ENCODE measurements at places on chromosomes 4 and X.

- no peak for DNase-seq
- H3K27ac ChIP-seq: no peak overlapping the region
- no peaks in the 10 kb centered on the region for H3K4me1 ChIP-seq
- no peak overlapping the region for H3K4me3 ChIP-seq
- no peaks in the 10 kb centered on the region for H3K36me3 ChIP-seq
Measured at GRCh38 chrX:57119416-57119815, 1.9 kb downstream of the SPIN2B start.

GRCh38 chr4:68162196-68162595, 32.5 kb upstream of the TMPRSS11F start:
- H3K36me3 ChIP-seq: no peaks in the 10 kb centered on the region
- H3K27me3 ChIP-seq: no peaks in the 10 kb centered on the region
- H3K4me1 ChIP-seq: no peaks in the 10 kb centered on the region
- H3K27ac ChIP-seq: no peak overlapping the region

DNA sequence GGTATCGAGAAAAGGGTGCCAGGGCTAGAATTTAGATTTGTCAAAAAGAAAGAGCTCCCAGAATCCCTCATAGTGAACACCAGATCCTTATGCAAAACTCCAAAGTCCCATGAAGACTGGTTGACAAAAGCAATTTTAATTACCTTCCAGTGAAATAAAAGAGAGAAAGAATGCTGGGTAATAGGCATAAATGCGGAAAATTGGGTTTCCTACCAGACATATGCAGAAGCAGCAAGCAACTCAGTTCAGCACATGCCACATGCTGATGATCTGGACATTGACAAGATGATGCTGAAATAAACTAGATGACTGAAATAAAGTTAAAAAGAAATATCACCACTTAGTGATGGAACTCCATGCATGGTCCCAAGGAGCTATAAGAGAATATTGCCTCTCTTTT, 83.9 kb downstream of the KCNIP4 start:
- H3K27ac ChIP-seq: no peak overlapping the region
- H3K4me1 ChIP-seq: no peaks in the 10 kb centered on the region
- DNase-seq: no peak

DNA sequence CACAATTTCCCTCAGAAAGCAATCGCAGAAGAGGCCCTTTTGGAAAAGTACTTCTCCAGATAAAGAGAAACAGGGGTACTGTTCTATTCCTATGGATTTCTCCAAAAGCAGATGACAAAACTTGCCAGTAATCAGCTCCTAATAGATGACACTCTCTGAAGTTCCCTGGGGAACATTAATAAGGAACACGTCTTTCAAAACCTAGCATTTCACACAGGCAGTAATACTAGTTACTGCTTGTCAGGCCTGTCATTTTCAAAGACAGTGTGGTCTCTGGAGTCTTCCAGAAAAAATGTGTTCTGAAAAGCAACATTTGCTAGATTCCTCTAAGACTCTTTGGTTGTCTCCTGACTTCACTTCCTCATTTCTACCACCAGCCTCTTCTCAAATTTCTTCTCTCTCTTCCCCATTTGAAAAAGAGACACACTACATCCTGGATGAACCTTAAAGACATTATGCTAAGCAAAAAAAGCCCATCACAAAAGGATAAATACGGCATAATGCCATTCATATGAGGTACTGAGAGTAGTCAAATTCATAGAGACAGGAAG, 47.3 kb downstream of the CHRDL1 start:
- no peak overlapping the region for H3K27ac ChIP-seq
- no peaks in the 10 kb centered on the region for H3K36me3 ChIP-seq
- no peak for DNase-seq
- H3K4me1 ChIP-seq: no peaks in the 10 kb centered on the region

- DNase-seq: no peak
- H3K27ac ChIP-seq: no peak overlapping the region
- H3K4me3 ChIP-seq: no peak overlapping the region
Measured at GRCh38 chr4:133823177-133823576, 378.4 kb downstream of the PABPC4L start.

GRCh38 chrX:135541351-135541750, 20.9 kb downstream of the INTS6L start:
- no peaks in the 10 kb centered on the region for H3K27me3 ChIP-seq
- no peak overlapping the region for H3K27ac ChIP-seq
- peaks cover 3% of the 10 kb centered on the region for H3K4me1 ChIP-seq
- DNase-seq: no peak
- H3K36me3 ChIP-seq: no peaks in the 10 kb centered on the region

- no peak overlapping the region for H3K27ac ChIP-seq
- H3K27me3 ChIP-seq: no peaks in the 10 kb centered on the region
- no peak overlapping the region for H3K4me3 ChIP-seq
- DNase-seq: no peak
- no peaks in the 10 kb centered on the region for H3K36me3 ChIP-seq
Measured at GRCh38 chr4:149988087-149988410, 90.2 kb upstream of the DCLK2 start.

DNA sequence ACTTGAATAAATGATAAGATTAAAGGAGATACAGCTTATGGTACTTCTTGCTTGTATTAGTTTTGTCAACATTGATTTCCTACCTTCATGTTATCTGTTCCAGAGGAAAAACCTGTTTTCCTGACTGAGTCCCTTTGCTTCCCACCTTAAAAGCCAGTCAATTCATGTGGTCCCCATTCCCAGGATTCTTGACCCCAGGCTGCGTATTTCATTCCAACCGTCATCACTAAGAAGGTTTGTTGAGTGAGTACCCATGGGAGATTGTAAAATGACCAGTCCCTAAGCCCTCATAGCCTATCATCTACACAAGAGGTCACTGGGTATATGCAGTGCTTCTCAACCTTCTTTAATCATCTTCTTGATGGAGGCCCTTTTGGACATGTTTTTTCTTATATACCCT, 52.2 kb downstream of the BEX3 start:
- no peaks in the 10 kb centered on the region for H3K27me3 ChIP-seq
- DNase-seq: no peak
- no peaks in the 10 kb centered on the region for H3K36me3 ChIP-seq
- no peak overlapping the region for H3K27ac ChIP-seq

DNA sequence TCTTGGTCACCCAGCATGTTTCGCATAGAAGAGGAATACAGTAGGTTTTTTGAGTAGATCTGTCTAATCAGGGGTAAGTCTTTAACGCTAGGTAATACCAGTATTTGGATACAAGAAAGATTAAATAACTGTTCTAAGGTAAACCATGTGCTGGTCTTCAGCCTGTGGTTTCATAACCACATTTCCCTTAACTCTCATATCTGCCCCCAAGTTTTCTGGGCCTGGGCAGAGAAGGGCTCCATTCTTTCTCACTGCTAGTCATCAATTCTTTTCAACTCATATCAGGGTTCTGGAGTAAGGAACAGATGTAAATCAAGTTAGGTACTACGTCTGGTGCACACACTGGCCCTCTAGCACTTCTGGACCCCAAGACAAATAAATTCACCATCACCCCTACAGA, 49.0 kb downstream of the DHX15 start:
- H3K36me3 ChIP-seq: peaks cover 16% of the 10 kb centered on the region
- H3K4me3 ChIP-seq: no peak overlapping the region
- no peak overlapping the region for H3K27ac ChIP-seq
- H3K4me1 ChIP-seq: no peaks in the 10 kb centered on the region
- no peak for DNase-seq

DNA sequence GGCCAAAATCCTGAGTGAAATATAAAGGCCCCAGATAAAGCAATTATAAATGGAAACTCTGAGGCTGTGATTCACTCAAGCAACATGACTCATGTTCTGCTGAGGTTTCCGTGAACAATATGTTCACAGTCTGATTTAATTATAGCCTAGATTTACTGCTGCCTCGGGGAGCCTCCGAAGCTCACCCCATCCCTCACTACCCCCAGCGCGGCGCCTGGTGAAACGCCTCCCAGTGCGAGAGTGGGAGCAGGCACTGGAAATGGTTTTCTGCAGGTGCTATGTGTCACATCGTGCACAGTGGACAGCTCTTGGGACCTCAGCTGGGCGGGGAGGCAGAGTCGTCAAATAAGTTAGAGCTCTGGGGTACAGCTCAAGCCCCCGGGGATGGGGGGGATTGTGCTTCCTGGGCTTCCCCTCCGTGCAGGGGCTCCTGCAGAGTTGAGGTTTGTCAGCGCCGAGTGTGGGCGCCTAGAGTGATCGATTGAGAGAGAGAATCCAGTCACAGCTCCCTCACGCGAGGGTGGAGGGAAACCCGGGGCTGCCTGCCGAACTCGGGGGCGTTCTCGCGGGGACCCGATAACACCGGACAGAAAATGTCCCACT, 110.6 kb downstream of the PHKA2 start:
- H3K4me3 ChIP-seq: no peak overlapping the region
- DNase-seq: no peak
- H3K4me1 ChIP-seq: no peaks in the 10 kb centered on the region
- no peaks in the 10 kb centered on the region for H3K36me3 ChIP-seq
- no peak overlapping the region for H3K27ac ChIP-seq

DNA sequence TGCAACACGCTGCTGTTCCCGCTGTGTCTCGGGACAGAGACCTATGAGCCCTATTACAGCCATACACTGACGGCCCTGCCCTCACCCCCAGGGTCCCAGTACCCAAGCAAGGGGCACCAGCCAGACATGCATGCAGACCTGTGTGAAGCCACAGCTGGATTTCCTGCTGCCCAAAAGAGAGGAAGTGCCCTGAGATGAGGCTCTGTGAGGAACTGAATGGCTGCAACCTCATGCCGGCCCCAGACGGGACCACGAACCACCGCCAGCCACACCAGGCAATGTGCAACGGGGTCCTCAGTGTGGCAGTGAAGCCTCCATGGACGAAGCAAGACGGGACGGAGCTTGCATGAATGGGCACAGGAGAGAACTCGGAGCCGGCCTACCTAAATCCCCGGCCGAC, 21.1 kb downstream of the CTBP1 start:
- peaks cover 92% of the 10 kb centered on the region for H3K36me3 ChIP-seq
- no peak overlapping the region for H3K4me3 ChIP-seq
- H3K27ac ChIP-seq: no peak overlapping the region
- no peaks in the 10 kb centered on the region for H3K27me3 ChIP-seq
- no peaks in the 10 kb centered on the region for H3K4me1 ChIP-seq

- H3K27ac ChIP-seq: no peak overlapping the region
- H3K4me3 ChIP-seq: no peak overlapping the region
- no peak for DNase-seq
- H3K4me1 ChIP-seq: no peaks in the 10 kb centered on the region
- no peaks in the 10 kb centered on the region for H3K27me3 ChIP-seq
Measured at GRCh38 chr4:21366312-21366711, 582.3 kb downstream of the KCNIP4 start.

- H3K27ac ChIP-seq: no peak overlapping the region
- H3K4me1 ChIP-seq: no peaks in the 10 kb centered on the region
- H3K27me3 ChIP-seq: no peaks in the 10 kb centered on the region
- H3K4me3 ChIP-seq: no peak overlapping the region
Measured at GRCh38 chr4:3784454-3785291, 18.5 kb downstream of the ADRA2C start.

- no peaks in the 10 kb centered on the region for H3K4me1 ChIP-seq
- no peak for DNase-seq
- H3K27me3 ChIP-seq: no peaks in the 10 kb centered on the region
- no peaks in the 10 kb centered on the region for H3K36me3 ChIP-seq
- no peak overlapping the region for H3K27ac ChIP-seq
Measured at GRCh38 chr4:15498356-15498755, 28.7 kb downstream of the CC2D2A start.

DNA sequence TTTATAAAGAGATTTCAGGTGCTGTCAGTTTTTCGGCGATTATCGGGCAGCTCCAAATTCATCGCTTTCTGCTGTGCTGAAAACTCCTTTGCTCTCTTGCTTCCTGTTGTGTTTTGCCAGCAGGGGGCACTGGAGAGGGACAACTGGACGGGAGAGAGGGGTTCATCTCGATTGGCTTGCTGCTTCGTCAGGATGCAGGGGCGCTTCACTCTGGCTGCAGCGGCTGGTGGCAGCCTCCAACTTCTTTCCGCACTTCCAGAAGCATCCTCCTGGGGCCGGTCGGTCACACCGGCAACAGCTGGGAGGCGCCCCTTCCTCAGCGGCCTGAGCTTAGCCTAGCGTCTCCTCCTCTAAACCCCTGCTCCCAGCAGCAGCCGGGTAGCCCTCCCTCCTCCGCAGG, 29.5 kb downstream of the MSL3 start:
- H3K4me1 ChIP-seq: peaks cover 17% of the 10 kb centered on the region
- peak; percentile 42 for DNase-seq
- no peaks in the 10 kb centered on the region for H3K27me3 ChIP-seq
- no peaks in the 10 kb centered on the region for H3K36me3 ChIP-seq
- H3K4me3 ChIP-seq: no peak overlapping the region

DNA sequence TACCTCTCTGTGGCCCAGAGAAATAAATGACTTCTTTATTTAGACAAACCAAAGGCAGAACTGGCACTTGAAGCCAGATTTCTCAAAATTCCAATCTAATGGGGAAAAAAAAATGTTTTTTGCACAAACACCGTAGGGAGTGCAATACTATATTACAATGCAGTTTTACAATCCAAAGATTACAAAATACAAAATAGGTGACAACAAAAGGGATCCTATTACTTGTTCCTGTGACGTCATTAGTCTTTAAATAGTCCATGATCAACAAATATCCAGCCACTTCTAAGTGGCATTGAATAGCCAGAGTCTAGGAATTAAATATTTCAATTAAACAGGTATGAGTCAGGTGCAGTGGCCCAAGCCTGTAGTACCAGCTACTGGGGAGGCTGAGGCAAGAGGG, 3.0 kb upstream of the APBB2 start:
- no peak overlapping the region for H3K27ac ChIP-seq
- H3K4me1 ChIP-seq: peaks cover 25% of the 10 kb centered on the region
- no peak overlapping the region for H3K4me3 ChIP-seq
- H3K36me3 ChIP-seq: no peaks in the 10 kb centered on the region
- no peak for DNase-seq

GRCh38 chr4:89496851-89497250, 189.3 kb upstream of the GPRIN3 start:
- no peak for DNase-seq
- H3K27ac ChIP-seq: no peak overlapping the region
- no peaks in the 10 kb centered on the region for H3K27me3 ChIP-seq
- H3K4me3 ChIP-seq: no peak overlapping the region

DNA sequence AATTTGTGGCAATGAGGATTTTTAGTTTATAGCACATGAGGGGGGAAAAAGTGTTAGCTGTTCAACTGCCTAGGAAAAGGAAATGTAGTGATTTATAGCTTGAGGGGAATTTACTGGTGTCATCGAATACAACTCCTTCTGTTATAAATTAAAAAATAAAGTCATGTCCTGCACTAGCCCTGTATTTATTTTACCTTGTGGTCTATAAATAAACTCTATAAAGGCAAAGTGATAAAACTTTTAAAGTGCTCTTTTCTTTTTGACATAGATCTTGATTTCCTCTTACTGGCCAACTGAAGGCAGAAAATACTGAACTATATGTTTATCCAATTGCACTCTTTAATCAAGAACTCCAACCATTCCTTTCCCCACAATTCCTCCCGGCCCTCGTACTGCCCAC, 672.1 kb upstream of the SLIT2 start:
- no peaks in the 10 kb centered on the region for H3K27me3 ChIP-seq
- no peak overlapping the region for H3K4me3 ChIP-seq
- H3K36me3 ChIP-seq: no peaks in the 10 kb centered on the region
- H3K27ac ChIP-seq: no peak overlapping the region

DNA sequence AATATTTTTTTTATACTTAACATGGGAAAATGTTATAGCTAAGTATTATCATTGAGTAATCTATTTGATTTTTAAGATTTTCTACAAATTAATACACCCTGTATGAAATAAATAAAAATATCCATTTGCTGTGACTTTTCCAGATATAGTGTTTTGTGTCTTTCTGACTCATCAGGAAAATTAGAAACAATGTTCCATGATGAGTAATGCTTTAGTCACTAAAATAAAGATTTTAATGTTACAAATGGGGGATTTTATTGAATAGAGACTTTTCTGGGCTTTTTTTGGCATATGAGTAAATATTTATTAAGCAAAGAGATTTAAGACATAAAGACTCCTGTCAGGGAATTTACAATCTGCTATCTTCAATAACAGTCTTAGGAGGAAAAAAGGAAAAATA, 279.2 kb upstream of the NOCT start:
- no peak overlapping the region for H3K27ac ChIP-seq
- no peak for DNase-seq
- H3K4me1 ChIP-seq: no peaks in the 10 kb centered on the region
- no peaks in the 10 kb centered on the region for H3K36me3 ChIP-seq
